Hindlimb muscle (tissue), 1 donor: ENCODE measurements at places on chromosomes 6 and 20. TPM values are rescaled to one million over a fixed set of nuclear protein-coding genes. Genes with fewer than 3 reads are reported as not detected.

The TFB1M gene
- polyA plus RNA-seq, result 11.4 TPM

The TBXT gene
- not detected for polyA plus RNA-seq

The OPRM1 gene
- not detected for polyA plus RNA-seq

The GRM1 gene
- 0.10 TPM for polyA plus RNA-seq

The WASF1 gene
- 7.7 TPM for polyA plus RNA-seq

The COL11A2 gene
- 49.7 TPM for polyA plus RNA-seq

The MTHFD1L gene
- polyA plus RNA-seq, result 26.9 TPM

The CD109 gene
- 12.3 TPM for polyA plus RNA-seq

The TMEM170B gene
- polyA plus RNA-seq, result 6.3 TPM

The SLC52A3 gene
- polyA plus RNA-seq, result 0.61 TPM

The CDH26 gene
- 0.85 TPM for polyA plus RNA-seq

The SULF2 gene
- polyA plus RNA-seq, result 38.2 TPM

DNA sequence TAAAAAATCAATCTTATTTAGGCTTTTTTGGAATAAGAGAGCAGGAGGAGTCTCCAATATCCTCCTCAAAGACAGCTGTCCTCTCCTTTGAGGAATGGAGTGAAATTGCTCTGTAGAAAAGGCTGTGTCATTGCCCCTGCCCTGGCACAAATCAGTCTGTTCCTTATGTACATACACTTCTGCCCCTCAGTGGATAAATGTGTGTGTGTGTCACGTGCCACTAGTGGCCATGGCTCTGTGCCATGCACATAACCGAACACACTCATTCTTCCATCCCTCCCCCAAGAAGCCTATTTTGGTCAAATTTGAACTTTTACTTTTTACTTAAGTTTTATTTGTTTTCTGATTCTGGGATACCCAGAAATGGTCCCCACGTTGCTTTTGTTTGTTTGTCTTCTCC is 49.2 kb downstream of the ANKS1A start:
- no peak for DNase-seq

- no peak for DNase-seq
Observed at GRCh38 chr20:1323256-1323655, 5.7 kb downstream of the SDCBP2 start.

- DNase-seq, result no peak
Observed at GRCh38 chr6:21341910-21342309, 251.6 kb upstream of the SOX4 start.

DNA sequence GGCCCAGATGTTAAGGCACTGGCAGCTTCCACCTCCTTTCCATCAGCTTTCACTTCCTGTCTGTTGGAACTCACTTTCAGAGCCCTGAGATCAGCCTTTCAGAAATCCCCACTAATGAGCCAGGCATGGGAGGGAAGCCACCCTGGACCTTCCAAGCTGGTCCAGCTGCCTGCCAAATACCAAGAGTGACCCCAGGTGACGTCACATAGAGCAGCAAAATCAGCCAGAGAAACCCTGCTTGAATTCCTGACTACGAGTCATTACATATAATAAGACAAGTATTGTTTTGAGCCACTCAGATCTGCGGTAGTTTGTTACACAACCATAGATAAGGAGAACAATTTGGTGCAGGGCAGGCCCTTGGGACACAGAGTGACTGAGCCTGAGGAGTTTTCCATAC is 556.0 kb upstream of the JAG1 start:
- DNase-seq, result no peak

GRCh38 chr6:4603291-4603690 is 172.9 kb upstream of the CDYL start:
- no peak for DNase-seq

DNA sequence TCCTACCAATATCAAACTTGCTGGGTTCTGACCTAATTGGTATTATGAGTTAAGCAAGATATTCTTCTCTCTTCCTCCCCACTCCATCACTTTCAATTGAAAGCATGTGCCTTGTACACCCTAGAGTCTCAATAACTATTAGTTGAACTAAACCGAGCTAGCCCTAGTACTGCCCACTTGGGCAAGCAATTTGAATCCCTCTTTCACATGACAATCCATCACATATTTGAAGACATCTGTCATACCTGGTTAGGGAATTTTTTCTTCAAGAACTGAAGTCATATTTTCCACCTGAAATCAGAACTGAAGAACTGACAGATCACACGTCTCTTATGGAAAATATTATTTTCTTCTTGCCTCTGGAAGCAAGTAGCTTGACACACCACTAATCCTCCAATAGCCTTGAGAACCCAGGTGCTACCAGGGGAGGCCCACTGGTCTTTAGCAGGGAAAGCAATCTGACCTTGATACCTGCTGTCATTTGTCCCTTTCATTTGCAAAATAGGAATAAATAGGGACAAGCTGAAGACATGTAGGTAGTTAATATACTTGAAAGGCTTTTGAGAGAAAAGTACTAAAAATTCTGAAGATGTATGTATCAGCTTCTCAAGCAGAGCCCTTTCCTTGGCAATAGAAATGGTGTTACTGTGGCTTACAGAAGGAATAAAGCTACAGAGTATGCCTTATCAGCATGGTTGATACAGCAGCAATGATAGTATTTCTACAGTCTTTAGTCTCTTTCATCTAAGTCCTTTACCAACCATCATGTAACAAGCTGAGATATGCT is 71.4 kb downstream of the GJA10 start:
- no peak for DNase-seq

- no peak for DNase-seq
Observed at GRCh38 chr6:151719070-151719469, 88.4 kb upstream of the ESR1 start.

- DNase-seq, result no peak
Observed at GRCh38 chr6:130725551-130725950, 101.7 kb upstream of the SMLR1 start.

DNA sequence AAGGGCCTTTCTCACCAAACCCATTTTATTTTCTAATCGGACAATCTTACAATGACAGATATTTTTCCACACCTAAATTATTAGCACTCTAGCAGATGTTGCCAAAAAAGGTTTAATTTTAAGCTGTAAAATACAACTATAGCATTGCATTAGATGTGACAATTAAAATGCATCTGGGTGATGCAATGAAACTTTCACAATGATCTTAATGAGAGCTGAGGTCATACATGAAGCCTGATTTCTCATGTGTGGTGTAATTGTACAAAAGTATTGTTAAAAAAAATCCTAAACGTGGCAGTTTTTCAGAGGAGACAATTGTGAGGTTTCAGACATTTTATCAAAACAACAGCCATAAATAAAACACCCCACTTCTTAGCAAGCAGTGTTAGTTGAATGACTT is 606.0 kb downstream of the HDGFL1 start:
- no peak for DNase-seq

GRCh38 chr6:140671926-140672325 is 1297.5 kb upstream of the CITED2 start:
- DNase-seq, result no peak

GRCh38 chr6:79302341-79302740 is 67.9 kb upstream of the HMGN3 start:
- no peak for DNase-seq

DNA sequence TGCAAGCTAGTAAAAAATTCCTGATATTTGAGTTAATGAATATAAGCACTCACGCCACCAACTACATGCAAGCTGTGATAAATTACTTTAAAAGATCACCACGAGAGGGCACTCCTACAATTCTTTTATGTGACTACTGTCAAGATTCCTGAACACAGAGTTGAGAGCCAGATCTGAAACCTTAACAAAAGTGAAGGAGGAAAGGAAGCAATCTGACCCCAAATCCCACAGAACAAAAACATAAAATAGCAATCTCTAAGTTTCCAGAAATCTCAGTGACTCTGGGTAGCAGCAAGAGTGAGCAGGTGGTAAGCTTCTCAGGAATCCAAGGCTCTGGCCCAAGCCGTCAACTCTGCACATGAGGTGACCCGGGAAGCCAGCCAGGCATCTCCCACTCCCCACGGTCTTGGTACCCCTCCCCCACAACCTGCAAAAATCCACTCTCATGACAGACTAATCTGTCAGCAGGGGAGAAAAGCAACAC is 55.1 kb downstream of the STAU1 start:
- DNase-seq, result peak; percentile 66

GRCh38 chr6:41966961-41967311 is 25.3 kb upstream of the CCND3 start:
- DNase-seq, result no peak

GRCh38 chr6:41062056-41062455 is 9.1 kb downstream of the APOBEC2 start:
- DNase-seq, result no peak

- no peak for DNase-seq
Observed at GRCh38 chr6:30272032-30272431, 54.7 kb upstream of the TRIM39 start.

GRCh38 chr20:60249436-60249835 is 291.2 kb downstream of the CDH26 start:
- no peak for DNase-seq

GRCh38 chr20:64205611-64206026 is 41.4 kb downstream of the MYT1 start:
- no peak for DNase-seq

GRCh38 chr6:141829566-141830360 is 303.0 kb upstream of the GJE1 start:
- no peak for DNase-seq

GRCh38 chr6:143191361-143191760 is 130.7 kb downstream of the AIG1 start:
- DNase-seq, result no peak

DNA sequence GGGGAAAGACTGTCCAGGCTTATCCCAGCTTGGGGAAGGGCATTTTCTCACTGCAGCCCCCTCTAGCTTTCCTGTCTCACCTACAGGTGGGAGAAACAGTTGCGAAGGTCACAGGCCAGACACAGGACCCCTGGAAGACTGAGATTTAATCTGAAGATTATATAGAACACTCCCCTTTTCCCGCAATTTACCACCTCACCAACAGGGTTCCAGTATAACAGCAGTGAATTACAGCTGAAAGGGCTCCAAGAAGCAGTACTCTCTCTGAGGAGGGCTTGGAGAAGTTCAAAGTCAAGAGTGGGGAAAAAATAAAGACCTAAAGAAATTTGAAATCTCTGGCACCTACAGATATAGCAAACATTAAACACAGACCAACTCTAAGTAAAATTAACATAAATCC is 111.9 kb downstream of the ANKRD60 start:
- DNase-seq, result no peak

- no peak for DNase-seq
Observed at GRCh38 chr6:115643762-115644161, 416.9 kb downstream of the FRK start.

DNA sequence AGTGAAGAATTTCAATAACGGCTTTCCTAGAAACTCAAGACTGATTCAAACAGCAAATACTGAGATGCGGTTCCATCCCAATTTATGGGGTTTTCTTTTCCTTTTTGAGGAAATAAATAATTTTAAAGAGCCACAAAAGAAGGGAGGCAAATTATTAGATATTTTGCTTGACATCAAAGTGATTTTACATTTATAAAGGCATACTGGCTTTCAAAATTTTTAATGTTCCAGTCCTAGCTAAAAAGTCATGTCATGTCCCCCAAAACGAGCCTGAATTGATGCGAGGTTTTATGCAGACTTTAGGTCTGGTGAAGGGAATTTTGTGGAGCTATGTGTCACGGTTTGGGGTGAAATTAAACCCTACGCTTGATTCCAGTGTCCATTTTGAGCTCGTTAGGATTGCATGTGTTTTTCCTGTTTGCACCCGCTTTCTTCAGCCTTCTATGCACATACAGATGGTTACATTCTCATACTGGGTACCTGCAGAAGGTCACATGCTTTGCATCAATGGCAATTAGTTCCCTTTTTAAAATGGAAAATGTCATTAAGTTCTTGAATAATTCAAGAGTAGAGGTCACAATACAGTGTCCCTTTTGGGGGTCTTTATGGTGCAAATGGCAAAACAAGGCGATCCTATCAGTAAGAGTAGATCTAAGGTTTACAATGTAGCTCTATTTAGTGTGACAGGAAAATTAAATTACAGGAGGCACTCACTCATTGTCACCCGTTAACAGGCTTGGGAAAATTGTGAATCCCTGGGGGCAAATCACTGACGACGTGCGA is 17.3 kb downstream of the FOXA2 start:
- DNase-seq, result no peak

DNA sequence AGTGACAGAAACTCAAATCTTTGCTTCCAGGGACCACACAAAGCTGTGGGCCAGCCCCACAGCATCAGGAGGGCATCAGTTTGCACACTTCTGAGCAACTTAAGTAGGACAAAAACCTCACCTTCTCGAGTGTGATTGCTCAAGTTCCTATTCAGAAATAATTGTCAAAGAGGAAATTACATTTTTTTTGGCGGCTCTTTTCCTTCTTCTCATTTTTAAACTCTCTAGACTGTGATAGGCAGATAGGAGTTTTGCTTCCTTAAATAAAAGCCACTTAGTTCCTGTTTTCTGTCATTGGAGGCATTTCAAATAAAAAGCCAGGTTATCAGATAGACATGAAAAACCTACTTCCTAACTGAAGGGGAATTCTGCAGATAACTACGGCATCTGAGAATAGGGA is 11.2 kb upstream of the TAGAP start:
- DNase-seq, result no peak

DNA sequence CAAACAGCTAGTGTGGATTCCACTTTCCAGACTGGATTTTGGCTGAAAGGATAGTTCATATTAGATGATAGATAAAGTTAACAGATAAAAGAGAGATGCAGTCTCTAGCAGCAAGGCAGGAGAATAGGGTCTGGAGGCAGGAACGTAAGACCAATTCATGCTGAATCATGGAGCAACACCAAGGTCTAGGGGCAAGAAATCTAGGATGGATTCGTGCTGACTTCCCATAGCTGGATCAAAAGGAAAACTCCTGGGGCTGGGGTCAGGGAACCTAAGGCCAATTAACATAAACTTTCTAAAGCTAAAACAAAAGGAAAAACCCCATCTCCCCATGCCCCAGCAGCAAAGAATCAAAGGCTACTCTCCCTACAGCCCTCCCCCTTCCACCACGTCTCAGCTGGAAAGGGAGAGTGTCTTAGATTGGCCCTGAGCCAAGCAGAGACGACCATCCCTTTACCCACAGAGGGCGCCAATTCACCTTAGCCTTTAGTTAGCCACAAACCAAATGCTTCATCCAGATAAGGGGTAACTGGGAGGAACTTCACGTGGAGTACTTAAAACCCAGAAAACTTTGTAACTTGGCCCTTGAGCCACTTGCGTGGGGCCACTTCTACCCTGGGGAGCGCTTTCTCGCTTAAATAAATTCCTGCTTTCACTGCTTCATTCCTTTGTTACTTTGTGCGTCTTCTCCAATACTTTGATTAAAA is 7.6 kb downstream of the TREM1 start:
- DNase-seq, result peak; percentile 38

GRCh38 chr6:45880676-45881075 is 135.0 kb downstream of the CLIC5 start:
- no peak for DNase-seq

GRCh38 chr6:66558189-66558588 is 851.2 kb upstream of the EYS start:
- no peak for DNase-seq

DNA sequence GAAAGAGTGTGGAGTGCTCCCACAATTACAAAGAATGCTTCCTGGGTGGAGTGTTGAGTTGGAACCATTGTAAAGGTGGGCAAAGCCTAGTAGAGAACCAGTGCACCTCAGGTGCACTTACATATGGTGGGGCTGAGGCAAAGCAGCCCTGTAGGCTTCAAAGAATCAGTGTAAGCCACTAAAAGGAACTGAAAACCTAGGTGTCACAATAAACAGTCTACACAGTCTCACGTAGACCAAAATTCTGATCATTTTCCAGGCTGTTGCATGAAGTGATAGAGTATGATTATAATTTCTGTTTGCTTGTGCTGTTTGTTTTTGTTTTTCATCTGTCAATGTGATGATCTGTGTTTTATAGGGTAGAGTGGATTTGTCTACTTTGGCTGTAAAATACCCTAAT is 2.8 kb downstream of the ABT1 start:
- no peak for DNase-seq

- no peak for DNase-seq
Observed at GRCh38 chr20:44571362-44571988, 10.9 kb upstream of the PKIG start.

- DNase-seq, result no peak
Observed at GRCh38 chr6:169026175-169026574, 227.5 kb downstream of the THBS2 start.
